Activated gamma-delta T cell treated with anti-CD3 and anti-CD28 coated beads, Interleukin-2, amount 50 U/mL, for 16 hours (primary cell): ENCODE measurements at places on chromosomes 6 and 20.

- DNase-seq = no peak
Observed at GRCh38 chr6:46044881-46045617, 29.4 kb upstream of the CLIC5 start.

DNA sequence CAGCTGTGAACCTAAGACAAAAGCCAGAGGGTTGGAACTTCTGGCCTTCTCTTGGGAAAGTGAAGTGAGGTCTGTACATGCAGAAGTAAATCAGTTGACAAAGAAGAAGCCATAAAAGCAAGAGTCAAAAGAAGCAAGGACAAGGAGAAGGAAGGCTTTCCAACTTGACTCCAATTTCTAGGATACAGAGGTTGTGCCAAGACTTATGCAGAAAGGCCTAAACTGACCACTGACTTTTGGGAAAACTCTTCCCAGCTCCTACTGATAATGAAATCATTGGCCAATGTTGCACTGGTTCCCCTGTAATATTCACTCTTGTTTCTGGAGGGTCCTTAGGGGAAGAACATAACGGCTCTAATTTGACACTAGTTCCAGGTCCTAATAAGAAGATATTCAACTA is 29.3 kb upstream of the NT5E start:
- DNase-seq = no peak

- no peak for DNase-seq
Observed at GRCh38 chr6:16781348-16782169, 20.3 kb upstream of the ATXN1 start.

DNA sequence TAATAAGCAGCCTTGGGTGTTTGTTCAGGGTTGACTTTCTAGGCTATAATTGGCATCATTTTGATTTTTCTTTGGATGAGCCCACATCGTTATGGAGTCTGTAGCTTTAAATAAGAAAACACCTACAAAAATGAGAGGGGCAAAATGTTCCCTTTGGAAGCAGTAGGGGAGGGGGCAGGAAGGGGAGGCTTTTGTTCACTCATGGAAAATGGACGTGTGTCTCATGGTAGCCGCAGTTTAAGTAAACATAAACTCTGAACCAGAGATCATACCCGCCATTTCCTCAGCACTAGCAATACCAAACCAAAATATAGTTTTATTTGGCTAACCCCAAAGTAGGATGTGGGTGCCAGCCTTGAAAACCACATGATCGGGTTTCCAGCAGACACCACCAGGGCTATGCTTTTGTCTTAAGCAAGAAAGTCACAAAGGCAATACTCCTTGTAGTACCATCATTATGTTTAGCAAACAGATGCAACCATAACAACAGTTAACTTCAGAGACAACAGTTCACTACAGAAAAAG is 572.5 kb upstream of the JAG1 start:
- DNase-seq = no peak

- DNase-seq = no peak
Observed at GRCh38 chr20:14919501-14920081, 582.2 kb upstream of the FLRT3 start.

GRCh38 chr6:37239950-37240713 is 17.4 kb upstream of the TBC1D22B start:
- peak; percentile 67 for DNase-seq

GRCh38 chr6:63912887-63913286 is 277.3 kb downstream of the PHF3 start:
- DNase-seq = no peak

- no peak for DNase-seq
Observed at GRCh38 chr6:73108949-73109348, 116.3 kb downstream of the KHDC1L start.

GRCh38 chr6:72825315-72825911 is 203.5 kb downstream of the KCNQ5 start:
- DNase-seq = no peak

GRCh38 chr6:111927321-111927720 is 54.1 kb upstream of the FYN start:
- DNase-seq = no peak

DNA sequence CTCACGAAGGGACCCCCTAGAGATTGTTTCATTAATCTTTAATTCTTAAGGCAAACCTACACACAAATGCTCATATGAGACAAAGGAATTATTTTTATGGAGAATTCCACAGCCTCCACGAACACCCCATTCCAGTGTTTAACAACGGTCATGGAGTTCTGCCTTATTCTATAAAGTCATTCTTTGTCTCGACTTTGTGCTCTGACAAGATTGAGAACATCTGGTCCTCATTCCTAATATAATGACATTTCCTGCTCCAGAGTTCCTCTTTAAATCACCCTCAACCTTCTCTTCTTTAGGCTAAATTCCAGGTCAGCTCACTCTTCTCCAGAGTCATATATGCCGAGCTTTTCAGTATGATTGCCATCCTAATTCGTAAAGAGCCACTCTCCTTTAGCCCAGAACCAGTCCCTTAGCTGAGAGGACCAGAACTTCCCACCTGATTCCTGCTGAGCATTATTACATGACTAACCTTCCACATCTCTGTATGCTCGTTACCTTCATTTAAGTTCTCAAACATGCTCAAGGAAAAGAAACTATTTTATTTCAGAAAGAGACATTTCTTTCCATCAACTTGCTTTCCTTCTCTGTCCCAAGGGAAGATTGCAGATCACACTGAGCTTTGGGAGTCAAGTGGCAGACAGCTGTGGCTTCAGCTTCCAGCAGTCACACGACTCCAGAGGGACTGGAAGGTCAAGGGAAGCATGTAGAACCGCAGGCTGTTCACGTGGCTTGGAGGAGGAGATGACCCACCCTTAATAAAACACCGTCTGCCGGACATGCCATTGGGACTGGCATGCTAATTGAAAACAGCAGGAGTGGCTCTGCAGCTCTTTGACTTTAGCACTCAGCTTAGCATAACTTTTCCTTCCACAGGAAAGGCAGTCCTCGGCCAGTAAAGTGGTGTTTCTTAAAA is 467.1 kb upstream of the HSF2 start:
- no peak for DNase-seq

DNA sequence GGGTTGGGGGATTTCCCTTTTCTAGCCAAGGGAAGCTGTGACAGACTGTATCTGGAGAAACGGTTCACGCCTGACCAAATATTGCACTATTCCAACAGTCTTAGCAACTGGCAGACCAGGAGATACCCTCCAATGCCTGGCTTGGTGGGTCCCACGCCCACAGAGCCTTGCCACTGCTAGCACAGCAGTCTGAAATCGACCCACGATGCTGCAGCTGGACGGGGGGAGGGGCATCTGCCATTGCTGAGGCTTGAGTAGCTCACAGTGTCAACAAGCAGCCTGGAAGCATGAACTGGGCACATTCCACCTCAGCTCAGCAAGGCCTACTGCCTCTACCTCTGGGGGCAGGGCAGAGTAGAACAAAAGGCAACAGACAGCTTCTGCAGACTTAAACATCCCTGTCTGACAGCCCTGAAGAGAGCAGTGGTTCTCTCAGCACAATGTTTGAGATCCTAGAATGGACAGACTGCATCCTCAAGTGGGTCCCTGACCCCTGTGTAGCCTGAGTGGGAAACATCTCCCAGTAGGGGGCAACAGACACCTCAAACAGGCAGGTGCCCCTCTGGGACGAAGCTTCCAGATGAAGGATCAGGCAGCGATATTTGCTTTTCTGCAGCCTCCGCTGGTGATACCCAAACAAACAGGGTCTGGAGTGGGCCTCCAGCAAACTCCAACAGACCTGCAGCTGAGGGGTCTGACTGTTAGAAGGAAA is 89.9 kb upstream of the ECI2 start:
- no peak for DNase-seq

DNA sequence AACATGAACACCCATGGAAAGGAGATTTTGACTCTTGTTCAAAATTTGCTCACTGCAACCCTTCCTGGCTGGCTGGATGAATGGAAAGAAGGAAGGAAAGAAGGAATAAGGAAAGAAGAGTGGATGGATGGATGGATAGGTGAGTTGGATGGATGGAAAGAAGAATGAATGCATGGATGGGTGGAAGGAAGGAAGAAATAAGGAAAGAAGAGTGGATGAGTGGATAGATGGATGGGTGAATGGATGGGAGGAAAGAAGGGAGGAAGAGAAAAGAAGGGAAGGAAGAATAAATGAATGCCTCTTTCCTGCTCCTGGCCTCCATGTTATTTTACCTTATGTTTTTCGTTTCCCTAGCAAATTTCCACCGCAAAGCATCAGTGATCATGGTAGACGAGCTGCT is 74.2 kb upstream of the RIN2 start:
- DNase-seq = no peak

- no peak for DNase-seq
Observed at GRCh38 chr6:122845916-122846612, 57.0 kb downstream of the SMPDL3A start.

- no peak for DNase-seq
Observed at GRCh38 chr20:49845060-49845459, 32.4 kb downstream of the SLC9A8 start.

GRCh38 chr20:35385733-35386132 is 26.0 kb downstream of the UQCC1 start:
- DNase-seq = no peak

- DNase-seq = no peak
Observed at GRCh38 chr20:35319871-35320197, 27.6 kb upstream of the FAM83C start.

DNA sequence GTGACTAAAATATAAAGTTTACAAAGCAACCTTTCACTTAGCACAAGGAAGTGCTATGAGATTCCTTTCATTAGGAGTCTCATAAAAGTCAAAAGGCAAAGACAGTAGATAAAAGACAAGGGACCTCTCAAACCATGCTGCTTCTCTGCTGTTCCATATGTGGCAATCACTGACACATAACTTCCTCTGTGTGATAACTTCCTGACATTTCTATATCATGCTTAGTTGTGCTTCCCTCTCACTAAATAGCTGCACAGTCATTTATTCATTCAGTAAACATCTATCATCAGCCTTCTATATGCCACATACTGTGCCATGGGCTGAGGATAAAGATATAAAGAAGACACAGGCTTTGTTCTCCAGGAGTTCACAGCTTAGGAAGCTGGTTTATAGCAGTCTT is 214.8 kb upstream of the GRIK2 start:
- no peak for DNase-seq

DNA sequence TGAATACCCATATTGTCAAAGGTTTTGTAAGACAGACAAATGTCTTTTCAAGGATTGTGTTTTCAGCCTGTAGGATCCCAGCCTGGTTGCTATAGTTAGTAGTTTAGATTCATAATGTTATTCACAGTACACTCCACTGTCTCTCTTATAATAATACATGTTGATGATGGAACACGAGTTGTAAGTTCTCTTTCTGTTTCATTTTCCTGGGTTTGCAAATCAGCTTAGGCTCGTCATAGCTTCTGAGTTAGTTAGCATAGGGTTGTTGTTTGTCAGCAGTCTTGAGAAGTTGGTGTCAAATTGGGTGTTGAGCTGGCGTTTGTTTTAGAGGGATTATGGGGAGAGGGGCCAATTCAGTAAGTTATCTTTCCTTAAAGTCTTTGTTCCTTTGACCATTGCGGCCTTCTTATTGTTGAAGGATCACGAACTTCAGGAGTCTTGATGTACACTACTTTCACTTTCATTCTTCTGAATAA is 45.8 kb downstream of the QKI start:
- no peak for DNase-seq

GRCh38 chr6:47303861-47304260 is 5.8 kb downstream of the TNFRSF21 start:
- no peak for DNase-seq

DNA sequence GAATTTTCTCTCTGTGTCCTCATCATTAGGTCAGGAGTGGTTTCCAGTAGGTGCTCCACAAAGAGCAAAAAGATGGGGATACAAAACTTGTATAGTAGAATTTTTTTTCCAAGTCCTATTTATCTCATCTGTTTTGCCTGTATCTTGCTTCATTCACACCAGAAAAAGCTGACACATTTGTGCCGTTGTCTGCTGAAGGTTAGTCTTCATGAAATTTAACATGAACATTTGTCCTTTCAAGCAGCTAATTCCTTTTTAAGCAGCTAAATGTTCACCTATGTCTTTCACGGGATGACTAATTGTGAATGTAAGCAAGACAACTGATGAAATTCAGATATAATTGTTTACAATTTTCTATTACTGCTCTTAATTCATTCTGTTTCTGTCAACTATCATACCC is 83.8 kb downstream of the ATXN1 start:
- no peak for DNase-seq
